Ovary (tissue), 10 donors: ENCODE measurements at places on chromosomes 4 and X.

- DNase-seq: no peak
These were observed 321.2 kb upstream of the BMP3 start for GRCh38 chr4:80709082-80709869.

DNA sequence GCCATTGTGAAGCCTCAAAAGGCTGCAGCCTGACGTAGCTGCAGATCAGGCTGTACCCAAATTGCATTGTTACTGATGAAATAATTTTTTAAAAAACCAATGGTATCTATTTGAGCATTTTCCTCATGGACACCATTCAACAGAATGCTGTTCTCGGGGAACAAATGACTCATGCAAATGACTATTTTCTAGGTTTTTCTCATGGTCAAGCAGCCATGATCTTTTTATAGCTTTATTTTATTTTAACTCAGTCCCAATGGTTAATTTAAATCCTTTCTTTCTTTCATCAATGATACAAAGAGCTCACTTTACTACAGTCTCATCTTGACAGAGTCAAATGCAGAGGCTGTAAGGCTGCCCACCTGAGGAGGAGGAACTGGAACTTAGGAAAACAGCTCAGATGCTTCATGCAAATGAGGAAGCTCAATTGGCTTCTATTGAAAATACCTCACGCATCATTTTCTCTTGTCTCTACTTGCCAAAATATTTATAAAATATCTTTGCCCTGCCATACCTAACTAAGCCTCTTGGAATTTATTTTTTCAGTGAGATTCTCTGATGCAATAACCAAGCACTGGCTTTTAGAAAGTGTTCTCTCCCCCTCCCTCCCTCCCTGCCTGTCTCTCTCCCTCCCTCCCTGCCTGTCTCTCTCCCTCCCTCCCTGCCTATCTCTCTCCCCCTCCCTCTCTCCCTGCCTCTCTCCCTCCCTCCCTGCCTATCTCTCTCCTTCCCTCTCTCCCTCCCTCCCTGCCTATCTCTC is 81.0 kb downstream of the SORBS2 start:
- no peak for DNase-seq

DNA sequence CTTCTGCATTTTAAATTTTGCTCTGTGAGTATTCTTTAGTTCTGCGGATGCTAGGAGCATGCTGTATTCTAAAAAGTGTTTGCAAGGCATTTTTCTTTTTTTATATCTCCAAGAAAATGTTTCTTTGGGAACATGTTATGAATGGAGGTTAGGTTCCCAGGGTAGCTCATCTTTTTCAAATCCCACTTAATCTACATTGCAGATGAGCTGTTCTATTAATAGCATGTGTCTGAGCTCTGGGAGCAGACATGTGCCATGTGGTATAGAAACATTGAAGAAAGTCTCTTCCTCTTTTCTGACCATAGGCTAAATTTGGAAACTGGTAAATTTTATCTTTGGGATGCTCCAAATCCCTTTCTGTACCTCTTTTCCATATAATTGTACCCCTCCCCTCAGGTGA is 23.2 kb downstream of the DIAPH2 start:
- no peak for DNase-seq

DNA sequence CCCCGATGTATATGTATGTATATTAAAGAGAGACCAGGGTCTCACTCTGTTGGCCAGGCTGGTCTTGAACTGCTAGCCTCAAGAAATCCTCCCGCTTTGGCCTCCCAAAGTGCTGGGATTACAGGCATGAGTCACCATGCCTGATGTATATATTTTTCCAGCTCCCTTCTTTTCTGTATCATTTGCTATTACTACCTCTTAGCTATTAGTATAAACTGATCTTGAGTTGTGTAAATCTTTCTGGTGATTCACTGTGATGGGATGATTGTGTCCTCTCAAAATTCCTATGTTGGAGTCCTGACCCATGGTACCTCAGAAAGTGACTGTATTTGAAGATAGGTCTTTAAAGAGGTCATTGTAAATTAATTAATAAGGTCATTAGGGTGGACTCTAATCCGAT is 53.1 kb downstream of the HPRT1 start:
- no peak for DNase-seq
